ENCODE measurements at places on chromosomes 1 and 21.

DNA sequence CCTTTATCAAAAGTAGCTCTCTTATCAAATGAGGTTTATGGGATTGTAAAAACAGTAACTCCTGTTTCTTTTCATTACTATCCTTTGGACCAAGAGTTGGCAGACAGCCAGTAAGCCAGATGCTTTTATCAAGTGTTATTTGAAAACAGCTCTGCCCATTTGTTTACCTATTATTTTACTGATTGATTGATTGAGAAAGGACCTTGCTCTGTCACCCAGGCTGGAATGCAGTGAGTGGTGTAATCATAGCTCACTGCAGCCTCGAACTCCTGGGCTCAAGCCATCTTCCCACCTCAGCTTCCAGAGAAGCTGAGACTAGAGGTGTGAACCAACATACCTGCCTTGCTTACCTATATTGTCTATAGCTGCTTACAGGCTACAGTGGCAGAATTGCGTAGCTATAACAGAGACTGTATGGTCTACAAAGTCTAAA lies 3.6 kb downstream of the PRKAB2 start:
- no peak for DNase-seq

DNA sequence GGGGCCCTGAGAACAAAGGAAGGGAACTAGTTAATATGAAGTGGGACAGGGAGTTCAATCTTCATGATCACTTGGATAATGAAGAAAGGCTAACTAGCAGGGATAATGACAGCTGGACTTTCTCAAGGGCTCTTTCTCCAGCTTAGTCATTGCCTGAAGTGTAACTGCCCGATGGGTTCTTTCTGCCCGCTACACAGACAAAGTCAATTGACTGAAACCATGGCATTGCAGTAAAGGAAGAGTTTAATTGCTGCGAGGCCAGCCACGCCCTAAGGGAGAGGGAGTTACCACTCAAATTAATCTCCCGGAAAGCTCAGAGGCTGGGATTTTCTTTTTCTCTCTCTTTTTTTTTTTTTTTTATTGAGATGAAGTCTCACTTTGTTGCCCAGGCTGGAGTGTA lies 16.6 kb upstream of the SLC2A5 start:
- DNase-seq: no peak

DNA sequence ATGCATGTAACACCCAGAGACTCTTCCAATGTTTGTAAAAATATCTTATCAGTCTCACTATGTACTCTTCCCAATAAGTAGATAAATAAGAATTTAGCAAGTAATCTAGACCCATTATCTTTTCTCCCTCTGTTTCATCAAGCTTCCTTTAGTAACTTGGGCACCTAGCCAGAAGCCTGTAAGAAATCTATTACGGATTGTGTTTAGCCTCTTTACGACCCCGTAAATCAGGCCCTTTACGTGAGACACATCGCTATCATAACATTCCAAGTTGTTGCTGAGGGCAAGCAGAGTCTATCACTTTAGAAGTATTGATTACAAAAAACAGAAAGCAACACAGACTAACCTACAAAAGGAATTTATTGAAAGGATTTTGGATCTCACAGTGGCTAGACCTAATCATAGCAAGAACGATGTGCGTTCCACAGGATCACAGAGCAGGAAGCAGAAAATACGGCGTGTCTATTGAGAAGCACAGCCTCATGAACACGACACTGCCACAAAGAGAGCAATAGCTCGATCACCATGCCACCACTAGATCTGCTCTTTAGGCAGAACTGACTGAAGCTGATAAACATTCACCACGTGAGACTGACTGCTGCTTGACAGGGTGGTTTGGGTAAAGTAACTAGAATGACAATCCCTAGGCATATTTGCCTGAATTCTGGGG lies 922.1 kb downstream of the AMY1C start:
- DNase-seq: no peak

GRCh38 chr1:190963321-190963720 lies 485.7 kb upstream of the BRINP3 start:
- DNase-seq: no peak

GRCh38 chr21:43267391-43268085 lies 98.7 kb downstream of the CRYAA start:
- no peak for DNase-seq

DNA sequence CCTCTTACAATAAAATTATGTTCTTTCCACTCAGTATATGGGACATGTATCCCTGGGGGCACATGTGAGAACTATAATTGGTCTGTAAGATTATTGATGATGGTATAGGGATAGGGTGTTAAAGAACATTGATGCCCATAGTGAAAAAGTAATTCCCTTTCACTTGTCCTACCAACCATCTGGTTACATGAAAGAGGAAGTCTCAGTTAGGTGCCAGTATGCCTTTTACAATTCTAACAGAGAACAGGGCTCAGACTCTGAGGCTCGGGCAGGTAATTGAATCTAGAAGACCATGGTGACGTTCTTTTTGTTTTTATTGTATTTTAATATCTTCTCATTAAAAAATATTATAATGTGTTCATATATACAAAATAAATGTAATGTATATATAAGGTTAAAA lies 113.6 kb downstream of the FGGY start:
- no peak for DNase-seq

Measured in inflammatory macrophage (primary cell).